ENCODE measurements at places on chromosomes 7 and 10.

DNA sequence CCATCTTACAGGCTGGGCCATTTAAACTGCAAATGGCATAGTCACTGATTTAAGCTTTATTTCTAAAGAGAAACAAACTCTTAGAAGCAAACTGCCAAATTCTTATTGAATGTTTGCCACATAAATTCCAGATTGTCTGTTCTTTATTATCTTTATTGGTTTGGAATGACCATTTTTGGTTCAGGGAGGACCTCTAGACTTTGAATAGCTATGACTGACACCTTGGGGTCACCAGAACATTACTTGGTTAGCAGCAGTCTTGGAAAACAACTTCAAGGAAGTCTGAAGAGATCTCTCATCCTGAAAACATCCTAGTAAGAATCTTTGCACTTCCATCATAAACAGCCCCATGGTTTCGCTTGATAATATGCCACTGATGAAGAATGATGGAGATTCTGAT lies 197.1 kb downstream of the SUGCT start:
- no peak for DNase-seq

- no peak for DNase-seq
Observed at GRCh38 chr7:20793248-20793647, 6.6 kb upstream of the SP8 start.

GRCh38 chr7:84484502-84485079 lies 290.0 kb upstream of the SEMA3A start:
- DNase-seq: no peak

GRCh38 chr7:101235050-101235449 lies 2.6 kb downstream of the CLDN15 start:
- no peak for DNase-seq

DNA sequence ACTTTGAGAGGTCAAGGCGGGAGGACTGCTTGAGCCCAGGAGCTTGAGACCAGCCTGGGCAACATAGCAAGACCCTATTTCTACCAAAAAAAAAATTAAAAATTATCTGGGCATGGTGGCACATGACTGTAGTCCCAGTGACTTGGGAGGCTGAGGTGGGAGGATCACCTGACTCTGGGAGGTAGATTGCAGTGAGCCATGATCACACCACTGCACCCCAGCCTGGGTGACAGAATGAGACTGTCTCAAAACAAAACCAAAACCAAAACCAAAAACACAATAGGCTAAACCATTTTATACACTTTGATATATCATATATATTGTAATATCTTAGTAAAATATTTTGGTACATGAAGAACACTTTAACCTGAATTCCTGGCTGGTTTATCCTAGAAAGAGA lies 101.6 kb downstream of the RAPGEF5 start:
- no peak for DNase-seq

DNA sequence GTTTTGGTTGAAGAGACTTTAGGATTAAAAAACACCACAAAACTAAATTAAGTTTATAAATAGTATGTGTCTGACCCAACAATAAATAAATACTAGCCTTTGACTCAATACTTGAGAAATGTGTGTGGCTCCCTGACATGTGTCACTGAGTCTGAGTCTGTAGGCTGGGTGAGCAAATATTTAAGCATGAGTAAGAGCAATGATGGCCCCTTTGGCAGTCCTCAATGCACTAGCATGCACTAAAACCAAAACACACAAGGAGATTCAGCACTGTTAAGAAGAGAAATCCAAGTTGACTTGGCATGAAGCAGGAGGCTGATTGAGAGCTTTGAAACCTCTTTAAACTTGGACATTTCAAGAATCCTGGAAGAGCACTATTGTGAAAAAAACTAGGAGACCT lies 37.1 kb downstream of the CCDC71L start:
- DNase-seq: no peak

GRCh38 chr10:101021692-101022251 lies 9.2 kb downstream of the PDZD7 start:
- DNase-seq: no peak

DNA sequence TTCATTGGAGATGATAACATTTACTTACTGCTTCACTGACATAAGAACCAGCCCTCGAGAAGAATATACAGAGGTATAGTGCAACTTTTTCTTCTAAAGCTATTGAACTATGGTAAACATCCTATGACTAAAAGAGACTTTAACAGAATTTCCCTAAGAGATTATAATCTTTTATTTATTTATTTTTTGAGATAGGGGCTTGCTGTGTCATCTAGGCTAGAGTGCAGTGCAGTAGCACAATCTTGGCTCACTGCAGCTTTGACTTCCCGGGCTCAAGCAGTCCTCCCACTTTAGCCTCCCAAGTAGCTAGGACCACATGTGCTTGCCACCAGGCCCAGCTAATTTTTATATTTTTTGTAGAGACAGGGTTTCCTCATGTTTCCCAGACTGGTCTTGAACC lies 258.5 kb upstream of the FERD3L start:
- no peak for DNase-seq

DNA sequence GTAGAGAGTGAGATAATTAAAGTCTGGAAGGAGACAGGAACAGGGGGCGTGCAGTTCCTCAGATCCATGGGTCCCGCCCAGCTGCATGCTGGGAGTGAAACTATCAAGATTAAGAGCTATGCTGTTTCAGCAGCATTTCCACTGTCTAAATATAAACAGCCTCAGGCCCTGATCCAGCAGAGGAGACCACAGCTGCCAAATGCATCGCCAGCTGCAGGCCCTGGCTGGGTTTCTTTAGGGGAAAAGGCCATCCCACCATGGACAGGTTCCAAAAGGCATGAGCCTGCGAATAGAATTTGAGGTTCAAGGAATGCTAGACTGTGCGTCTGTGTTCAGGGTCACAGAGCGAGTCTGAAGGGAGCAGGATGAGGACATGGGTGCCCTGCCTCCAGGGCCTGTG lies 411.4 kb downstream of the PAXIP1 start:
- no peak for DNase-seq

DNA sequence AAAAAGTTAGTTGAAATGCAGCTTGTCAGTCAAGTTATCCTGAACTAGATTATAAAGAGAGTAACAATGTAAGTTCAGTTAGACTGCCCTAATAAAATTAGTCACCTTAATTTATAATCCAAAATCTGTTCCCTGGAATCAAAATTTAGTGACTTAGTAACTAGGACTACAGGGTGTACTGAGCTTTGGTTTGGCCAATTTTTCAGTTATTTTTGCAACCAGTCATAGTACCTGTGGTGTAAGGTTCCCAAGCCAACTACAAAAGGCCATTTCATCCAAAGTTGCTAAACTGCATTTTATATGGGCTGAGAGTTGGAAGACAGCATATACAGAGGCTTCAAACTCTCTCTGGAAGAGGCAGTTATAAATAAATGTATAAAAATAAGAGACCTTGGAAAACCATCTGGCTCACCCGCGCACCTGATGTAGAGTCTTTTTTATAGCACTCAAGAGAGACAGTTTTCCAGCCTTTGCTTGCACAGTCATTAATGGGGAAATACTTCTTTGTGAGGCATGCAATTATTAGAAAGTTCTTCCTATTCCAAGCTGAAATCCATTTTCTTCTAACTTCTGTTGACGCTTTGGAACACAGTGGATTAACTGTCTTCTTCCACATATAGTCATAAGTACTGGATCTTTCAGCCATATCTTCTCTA lies 59.2 kb downstream of the PUS7 start:
- DNase-seq: no peak

DNA sequence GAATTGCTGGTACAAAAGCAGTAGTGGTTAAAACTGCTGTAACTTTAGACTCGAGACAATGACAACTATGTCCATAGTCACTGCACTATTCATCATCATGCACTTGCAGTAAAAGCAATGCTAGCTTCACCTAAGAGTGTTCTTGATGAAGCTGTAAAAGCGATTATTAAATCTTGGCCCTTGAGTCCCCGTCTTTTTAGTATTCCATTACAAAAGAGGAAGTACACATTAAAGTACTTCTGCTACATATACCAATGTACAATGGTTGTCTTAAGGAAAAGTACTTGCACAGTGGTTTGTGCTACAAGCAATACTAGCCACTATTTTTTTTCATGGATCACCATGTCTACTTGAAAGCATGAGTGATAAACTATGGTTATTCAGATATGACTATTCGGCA lies 78.3 kb downstream of the ATAD1 start:
- no peak for DNase-seq

- DNase-seq: no peak
Observed at GRCh38 chr10:123548770-123549169, 117.4 kb upstream of the GPR26 start.

DNA sequence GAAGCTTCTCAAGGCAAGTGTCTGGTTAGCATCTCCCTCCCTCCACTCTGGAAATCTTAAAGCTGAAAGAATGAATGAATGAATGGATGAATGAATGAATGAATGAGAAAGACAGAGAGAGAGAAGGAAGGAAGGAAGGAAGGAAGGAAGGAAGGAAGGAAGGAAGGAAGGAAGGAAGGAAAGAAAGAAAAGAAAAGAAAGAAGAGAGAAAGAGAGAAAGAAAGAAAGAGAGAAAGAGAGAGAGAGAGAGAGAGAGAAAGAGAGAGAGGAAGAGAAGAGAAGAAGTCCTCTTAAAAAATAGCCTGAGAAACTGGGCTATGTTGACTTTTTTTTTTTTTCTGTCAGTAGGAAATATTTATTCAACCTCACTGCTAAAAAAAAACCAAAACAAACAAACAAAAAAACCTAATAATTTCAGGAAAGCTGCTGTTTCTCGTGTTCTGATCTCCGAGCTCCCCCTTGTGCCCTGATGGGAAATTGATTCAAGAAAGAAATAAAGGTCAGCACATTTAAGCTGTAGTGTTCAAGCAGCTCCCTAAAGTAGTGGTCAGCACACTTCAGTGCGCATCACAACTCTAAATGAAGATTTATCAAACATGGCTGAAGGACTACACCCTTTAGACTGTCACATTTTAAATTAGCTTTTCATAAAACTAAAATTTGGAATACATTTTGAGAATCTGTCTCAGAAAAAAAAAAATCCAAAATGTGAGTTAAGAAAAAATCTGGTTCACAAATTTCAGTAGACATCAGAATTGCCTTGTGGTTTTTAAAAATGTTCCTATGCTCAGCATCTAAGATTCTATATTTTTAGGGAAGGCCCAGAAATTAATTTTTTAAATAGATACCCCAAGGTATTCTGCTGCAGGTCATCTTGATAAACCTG lies 154.3 kb downstream of the ELAPOR2 start:
- DNase-seq: no peak

DNA sequence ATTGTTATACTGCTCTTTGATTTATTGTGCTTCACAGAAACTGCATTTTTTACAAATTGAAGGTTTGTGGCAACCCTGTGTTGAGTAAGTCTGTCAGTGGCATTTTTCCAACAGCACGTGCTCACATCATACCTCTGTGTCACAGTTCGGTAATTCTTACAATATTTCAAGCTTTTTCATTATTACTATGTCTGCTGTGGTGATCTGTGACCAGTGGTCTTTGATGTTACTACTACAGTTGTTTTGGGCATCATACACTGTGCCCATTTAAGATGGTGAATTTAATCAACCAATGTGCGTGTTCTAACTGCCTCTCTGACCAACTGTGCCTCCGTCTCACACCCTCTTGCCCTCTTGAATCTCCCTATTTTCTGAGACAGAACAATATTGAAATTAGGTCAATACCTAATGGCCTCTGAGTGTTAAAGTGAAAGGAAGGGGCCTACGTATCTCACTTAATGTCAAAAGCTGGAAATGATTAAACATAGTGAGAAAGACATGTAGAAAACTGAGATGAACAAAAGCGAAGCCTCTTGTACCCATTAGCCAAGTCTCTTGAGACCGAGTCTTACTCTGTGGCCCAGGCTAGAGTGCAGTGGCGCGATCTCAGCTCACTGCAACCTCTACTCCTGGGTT lies 20.2 kb upstream of the ASL start:
- DNase-seq: no peak

DNA sequence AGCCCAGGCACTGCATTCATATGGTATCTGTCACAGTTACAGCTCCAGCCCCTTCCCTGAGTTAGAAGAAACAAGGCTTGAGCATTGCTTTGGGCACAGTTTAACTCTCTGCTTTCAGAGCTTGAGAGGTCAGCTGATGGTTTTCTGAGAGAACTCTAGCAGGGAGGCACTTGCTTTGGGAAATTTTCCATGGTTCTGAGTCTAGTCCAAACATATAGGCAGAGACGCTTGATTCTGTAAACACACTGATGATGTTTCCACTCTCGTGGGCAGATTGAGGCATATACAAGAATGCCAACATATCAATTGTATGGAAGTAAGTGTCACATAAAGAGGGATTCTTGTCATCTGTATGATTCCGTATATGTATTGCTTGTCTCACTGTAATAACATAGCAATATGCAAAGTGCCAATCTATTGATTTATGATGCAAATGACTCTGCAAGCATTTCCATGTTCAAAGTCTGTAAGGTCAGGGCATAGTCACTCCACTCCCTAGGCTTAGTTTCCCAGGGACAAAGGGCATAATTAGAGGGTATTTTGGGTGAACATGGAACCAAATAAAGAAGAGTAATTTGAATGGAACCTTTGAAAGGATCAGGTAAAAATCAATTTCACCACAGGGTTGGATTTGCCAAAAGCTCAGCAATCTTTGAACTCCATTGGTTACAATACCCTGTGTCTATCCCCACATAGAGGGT lies 239.0 kb downstream of the INHBA start:
- DNase-seq: no peak

DNA sequence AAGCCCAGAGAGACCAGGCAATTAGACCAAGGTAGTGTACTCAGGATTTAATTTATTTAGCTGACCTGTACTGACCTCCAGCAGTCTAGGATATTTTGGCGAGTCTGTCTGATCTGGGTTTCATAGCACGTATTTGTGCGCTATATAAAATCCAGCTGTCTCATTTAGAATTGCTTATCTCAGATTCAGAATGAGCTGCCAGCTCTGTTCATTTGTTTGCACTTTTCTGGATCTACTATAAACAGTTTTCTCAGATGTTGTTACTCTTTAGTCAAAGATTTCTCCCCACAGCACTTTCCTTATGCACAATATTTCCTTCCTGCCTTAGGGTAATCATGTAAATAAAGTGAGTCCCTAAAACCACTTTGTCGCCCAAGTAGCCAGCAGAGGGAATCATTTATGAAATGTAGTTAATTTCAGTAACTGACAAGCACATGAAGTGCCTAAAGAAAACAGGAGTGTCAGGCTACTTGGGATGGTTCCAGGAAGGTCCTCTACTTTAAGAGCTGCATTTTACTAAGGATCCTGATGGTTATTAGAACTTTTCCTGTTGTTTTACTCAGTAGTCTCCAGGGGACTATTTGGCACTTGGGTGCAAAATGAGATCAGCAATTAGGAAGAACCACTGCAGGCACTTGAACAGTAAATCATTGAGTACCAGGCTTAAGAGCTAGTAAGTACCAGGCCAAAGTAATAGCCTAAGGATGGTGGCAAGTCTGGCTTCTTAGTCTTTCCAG lies 226.4 kb downstream of the TWIST1 start:
- no peak for DNase-seq
